ENCODE measurements at places on chromosomes 1 and 21. TPM values are rescaled to one million over a fixed set of nuclear protein-coding genes. Genes with fewer than 3 reads are reported as not detected.

- no peak for DNase-seq
Measured at GRCh38 chr1:4749406-4749805, 95.0 kb downstream of the AJAP1 start.

DNA sequence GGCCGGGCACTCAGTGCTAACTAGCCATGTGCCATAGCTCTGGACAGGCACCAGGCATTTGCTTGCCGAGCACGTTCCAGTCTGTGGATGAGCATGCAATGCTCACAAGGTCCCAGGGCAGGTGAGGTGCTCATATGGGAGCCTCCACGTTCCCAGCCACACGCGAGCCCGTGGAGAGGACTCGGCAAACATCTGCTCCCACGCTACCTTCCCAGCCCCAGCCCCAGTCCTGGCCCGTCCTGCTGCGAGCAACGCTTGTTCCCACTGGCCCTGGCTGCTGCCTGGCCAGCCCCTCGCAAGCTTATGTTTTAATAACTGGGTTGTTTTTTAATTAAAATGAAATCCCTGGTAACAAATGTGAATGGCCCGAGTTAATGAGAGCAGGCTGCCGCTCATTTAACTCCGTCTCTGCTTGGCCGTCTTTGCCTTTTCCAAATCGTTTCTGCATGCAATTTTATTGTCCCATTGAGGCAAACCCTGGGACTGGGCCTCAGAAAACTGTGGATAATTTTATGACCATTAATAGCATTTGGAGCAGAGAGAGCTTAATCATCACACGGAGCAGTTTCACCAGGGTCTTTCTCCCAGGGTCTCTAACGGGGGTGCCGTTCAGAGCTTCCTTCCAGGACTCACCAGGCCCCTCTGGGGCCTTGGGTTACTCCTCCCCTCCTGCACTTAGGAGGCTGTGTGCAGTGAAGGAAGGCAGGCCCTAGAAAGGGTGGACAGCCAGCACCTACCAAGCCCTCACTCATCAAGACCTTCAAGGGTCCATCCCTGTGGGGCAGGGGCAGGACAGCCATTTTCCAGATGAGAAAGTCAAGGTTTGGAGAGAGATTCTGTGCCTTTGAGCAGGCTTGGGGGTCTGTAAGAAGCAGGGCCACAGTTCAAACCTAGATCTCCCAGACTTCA is 136.8 kb downstream of the GLIS1 start:
- no peak for DNase-seq

- DNase-seq: no peak
Measured at GRCh38 chr1:221778125-221778524, 36.2 kb upstream of the DUSP10 start.

Gene FBLIM1
- 59.7 TPM for total RNA-seq

Gene LCE1A
- total RNA-seq: not detected

Gene OR6N1
- not detected for total RNA-seq

DNA sequence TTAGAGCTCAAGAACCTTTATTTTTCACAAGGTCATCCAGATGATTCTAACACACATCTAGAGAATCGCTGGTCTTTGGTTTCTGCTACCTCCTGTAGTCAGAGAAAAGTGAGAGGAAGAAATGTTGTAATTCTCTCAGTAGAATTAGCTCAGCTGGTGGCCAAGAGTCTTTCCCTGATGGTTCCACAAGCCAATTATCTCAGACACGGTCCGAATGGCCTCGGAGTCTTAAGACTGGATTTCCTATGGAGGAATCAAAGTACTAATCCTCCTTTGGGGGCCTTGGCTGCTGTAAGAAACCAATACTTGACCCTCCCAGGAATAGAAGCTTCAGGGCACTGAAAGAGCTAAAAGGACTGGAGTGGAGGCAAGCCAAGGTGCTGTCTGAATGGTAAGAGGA is 1.8 kb downstream of the TMEM81 start:
- DNase-seq: no peak

- peak; percentile 86 for DNase-seq
Measured at GRCh38 chr1:65265651-65266351, 43.5 kb upstream of the DNAJC6 start.

Data from Daoy (cell line).